ENCODE measurements at places on chromosomes 1 and 21.
A peak's percentile ranks its signal among the peaks of the same experiment; 100 is the strongest.

- DNase-seq, result no peak
Observed at GRCh38 chr1:216732121-216732520, 8.9 kb upstream of the ESRRG start.

GRCh38 chr1:9356021-9356420 is 63.3 kb downstream of the SPSB1 start:
- DNase-seq, result no peak

DNA sequence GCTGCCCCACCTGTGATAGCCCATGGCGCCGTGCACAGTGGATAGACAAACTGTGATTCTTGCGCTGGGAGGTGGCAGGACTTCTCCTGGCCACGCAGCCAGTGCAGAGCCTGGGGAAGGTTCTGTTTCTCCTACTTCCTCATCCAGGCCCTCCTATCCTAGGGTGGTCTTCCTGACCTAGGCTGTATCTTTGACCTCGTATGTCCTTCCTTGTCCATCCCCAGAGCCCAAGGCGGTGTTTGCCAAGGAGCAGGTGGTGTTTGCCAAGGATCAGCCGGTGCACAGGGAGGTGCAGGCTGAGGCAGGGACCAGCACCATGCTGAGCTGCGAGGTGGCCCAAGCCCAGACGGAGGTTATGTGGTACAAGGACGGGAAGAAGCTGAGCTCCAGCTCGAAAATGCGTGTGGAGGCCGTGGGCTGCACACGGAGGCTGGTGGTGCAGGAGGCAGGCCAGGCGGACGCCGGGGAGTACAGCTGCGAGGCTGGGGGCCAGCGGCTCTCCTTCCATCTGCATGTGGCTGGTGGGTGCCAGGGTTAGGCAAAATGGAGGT is 63.9 kb downstream of the OBSCN start:
- DNase-seq, result no peak

- no peak for DNase-seq
Observed at GRCh38 chr1:248094884-248095283, at the start of gene OR2L13. Gene OR2L13 (plus strand): TSS chr1:248095184. CDS start chr1:248099376, 4,192 bp downstream.

- no peak for DNase-seq
Observed at GRCh38 chr1:47793563-47793962, 203.6 kb downstream of the TRABD2B start.

GRCh38 chr1:226738421-226738994 is 574 bp downstream of the ITPKB start:
- DNase-seq, result peak; percentile 35

DNA sequence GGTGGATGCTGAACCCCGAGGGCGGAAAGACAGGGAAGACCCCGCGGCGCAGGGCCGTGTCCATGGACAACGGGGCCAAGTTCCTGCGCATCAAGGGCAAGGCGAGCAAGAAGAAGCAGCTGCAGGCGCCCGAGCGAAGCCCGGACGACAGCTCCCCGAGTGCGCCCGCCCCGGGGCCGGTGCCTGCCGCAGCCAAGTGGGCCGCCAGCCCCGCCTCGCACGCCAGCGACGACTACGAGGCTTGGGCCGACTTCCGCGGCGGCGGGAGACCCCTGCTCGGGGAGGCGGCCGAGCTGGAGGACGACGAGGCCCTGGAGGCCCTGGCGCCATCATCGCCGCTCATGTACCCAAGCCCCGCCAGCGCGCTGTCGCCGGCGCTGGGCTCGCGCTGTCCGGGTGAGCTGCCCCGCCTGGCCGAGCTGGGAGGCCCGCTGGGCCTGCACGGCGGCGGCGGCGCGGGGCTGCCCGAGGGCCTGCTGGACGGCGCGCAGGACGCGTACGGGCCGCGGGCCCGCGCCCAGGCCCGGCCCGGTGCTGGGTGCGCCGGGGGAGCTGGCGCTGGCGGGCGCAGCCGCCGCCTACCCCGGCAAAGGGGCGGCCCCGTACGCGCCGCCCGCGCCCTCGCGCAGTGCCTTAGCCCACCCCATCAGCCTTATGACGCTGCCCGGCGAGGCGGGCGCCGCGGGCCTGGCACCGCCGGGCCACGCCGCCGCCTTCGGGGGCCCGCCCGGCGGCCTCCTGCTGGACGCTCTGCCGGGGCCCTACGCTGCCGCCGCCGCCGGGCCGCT is 20.7 kb downstream of the FOXO6 start:
- peak; percentile 76 for DNase-seq

- DNase-seq, result no peak
Observed at GRCh38 chr21:25635310-25635709, 3.7 kb upstream of the JAM2 start.

- no peak for DNase-seq
Observed at GRCh38 chr1:94048413-94049164, 72.4 kb downstream of the ABCA4 start.

DNA sequence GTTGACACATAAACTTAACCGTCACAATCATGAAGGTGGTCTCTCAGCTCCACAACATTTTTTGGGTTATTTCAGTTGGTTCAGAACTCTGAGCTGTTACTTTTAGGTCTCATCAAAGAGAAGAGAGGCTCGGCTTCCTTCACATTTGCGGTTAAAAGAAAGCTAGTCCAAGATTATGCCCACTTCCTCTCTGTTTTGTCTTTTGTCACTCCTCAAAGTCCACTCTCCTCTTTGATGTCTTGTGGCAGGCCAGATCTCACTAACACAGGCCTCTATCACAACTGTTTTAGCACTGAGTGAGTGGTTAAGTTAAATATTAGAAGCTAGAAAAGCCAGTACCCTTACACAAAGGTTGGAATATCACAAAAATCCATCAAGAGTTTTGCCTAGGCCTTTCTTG is 195.7 kb downstream of the FCRL5 start:
- DNase-seq, result no peak

GRCh38 chr1:54347261-54347954 is 58.8 kb downstream of the SSBP3 start:
- no peak for DNase-seq

GRCh38 chr1:111203681-111204200 is 3.3 kb upstream of the DENND2D start:
- DNase-seq, result peak; percentile 85

- no peak for DNase-seq
Observed at GRCh38 chr1:206503591-206504362, 3.6 kb upstream of the RASSF5 start.

GRCh38 chr1:165485716-165486115 is 40.8 kb upstream of the RXRG start:
- DNase-seq, result no peak

- no peak for DNase-seq
Observed at GRCh38 chr1:247906504-247907047, 11.2 kb downstream of the OR2W3 start.

DNA sequence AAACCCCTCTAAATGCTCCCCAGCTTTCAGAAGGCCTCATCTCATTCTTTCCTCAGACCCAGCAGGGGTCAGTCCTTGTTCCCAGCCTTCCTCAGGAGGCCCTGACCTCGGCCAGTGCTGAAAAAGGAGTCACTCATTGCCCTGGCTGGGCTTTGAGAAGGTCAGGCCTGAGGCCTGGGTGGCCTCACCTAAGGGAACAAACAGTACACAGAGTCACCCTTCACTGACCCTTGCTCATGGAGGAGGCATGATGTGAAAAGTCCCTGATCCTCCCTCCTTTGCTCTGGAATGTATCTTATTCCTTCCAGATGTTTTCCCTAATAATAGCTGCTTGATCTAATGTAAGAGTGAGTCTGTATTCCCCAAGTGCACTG is 117.7 kb upstream of the SLC44A3 start:
- DNase-seq, result peak; percentile 31

GRCh38 chr1:210800756-210801155 is 333.2 kb downstream of the KCNH1 start:
- no peak for DNase-seq

- no peak for DNase-seq
Observed at GRCh38 chr21:42534421-42535378, 21.0 kb downstream of the SLC37A1 start.

GRCh38 chr1:55695552-55695951 is 480.4 kb upstream of the USP24 start:
- no peak for DNase-seq

GRCh38 chr1:112502826-112503225 is 5.9 kb upstream of the WNT2B start:
- DNase-seq, result no peak

GRCh38 chr1:67969446-67969845 is 81.0 kb downstream of the DIRAS3 start:
- no peak for DNase-seq

- DNase-seq, result no peak
Observed at GRCh38 chr1:54608566-54609230, 14.6 kb downstream of the FAM151A start.

DNA sequence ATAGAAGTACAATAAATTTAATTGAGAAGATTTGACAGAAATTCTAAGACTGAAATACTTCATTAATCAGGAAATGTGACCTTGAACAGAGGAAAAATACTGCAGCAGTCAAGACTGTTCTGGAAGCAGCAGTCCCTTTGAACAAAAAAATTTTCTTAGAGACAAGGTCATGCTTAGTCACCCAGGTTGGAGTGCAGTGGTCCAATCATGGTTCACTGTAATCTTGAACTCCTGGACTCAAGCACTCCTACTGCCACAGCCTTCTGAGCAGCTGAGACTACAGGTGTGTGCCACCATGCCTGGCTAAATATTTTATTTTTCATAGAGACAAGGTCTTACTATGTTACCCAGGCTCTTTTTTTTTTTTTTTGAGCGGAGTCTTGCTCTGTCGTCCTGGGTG is 1.9 kb upstream of the CCDC30 start:
- DNase-seq, result peak; percentile 18

DNA sequence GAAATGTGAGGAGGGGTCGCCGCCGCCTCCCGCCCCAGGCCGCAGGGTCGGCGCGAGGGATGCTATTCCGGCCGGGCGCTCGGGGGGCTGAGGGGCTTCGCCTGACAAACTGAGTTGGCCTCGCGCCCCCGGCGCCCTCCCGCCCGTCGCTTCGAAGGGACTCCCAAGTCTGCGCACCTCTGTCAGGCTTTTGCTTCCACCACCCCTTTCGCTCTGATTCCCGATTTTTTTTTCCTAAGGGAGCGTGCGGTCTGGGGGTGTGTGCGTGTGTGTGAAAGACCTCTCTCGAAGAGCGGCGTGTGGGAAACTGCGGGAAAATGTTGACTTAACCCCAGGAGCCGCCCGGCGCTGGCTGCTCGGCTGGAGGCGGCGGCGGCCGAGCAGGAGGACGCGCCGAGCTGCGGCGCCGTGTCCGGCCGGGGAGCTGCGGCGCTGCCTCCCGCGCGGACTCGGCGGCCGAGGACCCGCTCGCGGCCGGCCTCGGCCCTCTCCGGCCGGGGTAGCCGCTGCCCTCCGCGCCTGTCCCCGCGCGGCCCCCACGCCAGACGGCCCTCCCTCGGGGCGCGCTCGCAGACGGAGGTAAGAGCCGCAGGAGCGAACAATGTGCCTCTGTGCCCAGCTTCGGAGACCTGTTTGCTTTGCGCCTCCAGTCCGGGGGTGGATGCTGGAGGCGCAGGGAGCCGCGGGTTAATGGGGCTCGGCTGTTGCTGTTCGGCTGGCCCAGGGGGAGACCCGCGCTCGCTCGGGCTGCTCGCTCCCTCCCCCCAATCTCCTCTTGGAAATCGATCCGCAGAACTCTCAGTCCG is 1.1 kb downstream of the ADGRL2 start:
- DNase-seq, result peak; percentile 31

DNA sequence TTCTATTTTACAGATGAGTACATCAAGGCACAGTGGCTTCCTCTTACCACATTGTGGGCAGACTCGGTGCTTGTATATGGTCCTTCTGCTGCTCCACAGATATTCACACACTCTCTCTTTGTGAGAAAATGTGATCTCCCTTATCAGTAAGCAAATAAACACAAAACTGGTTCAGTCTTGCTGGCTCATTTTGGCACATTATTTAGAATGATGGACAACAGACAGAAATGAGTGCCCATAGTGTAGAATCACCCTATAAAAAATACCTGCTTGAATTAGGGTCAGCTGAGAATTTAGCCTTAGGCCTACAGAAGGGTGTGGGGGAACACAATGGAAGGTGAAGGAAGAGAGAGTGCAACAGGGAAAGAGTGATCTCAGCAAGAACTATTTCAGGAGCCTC is 423.1 kb downstream of the HLX start:
- no peak for DNase-seq

GRCh38 chr1:21813542-21813941 is 1.5 kb downstream of the LDLRAD2 start:
- no peak for DNase-seq

- no peak for DNase-seq
Observed at GRCh38 chr21:41823166-41823565, 56.0 kb downstream of the PRDM15 start.

Data from thyroid gland (tissue), 4 donors.